ENCODE measurements at places on chromosomes 11 and 22.
A peak's percentile ranks its signal among the peaks of the same experiment; 100 is the strongest.

GRCh38 chr11:11441516-11441915, 88.5 kb upstream of the CSNK2A3 start:
- no peak for DNase-seq

DNA sequence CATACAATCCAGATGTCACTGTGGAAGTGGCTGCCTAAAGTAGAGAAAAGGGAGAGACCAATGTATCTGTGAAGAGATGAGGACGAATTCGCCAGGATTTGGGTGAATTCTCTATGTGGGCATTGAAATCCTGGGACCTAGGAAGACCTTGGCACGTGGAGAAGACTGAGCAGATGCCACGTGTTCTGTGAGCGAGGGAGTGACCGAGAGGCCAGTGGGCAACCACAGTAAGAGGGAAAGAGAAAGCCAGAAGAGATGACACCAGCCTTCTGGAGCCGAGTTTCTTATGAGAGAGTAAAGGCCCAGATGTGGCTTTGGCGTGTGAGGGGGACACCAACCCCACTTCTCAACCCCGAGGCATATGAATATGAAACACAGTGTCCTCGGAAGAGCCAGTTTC, 228.1 kb downstream of the BUD13 start:
- DNase-seq, result no peak

DNA sequence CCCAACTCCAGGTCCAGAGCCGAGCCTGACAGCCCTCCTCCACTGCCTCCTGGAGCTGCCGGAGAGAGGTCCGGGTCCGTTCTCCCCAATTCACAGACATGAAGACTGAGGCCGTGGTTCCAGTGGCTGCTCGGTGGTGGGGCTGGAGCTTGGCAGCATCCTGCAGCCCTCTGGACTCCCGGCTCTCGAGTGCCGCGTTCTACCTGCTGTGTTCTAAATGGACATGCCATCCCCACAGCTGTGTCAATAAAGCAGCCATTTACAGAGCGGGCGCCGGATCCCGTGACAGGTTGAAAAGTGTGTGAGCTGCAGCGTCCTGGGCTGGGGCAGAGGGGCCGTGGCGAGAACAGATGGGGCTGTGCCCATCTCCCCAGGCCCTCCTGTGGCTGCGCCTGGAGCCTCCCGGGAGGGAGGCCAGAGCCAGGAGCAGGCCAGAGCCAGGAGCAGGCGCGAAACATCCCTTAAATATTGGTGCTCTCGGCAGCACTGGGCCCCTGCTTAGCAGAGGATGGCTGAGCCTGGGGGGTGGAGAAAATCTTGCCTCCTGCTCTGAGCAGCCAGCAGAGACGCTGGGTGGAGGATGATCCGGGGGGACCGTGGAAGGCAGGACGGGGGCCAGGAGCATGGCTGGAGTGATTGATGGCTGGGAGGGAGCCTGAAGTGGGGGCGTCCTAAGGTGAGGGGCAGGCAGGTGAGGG, 46.2 kb downstream of the FLRT1 start:
- DNase-seq, result no peak

GRCh38 chr11:34464591-34465051, 25.9 kb downstream of the CAT start:
- no peak for DNase-seq

- no peak for DNase-seq
Measured at GRCh38 chr11:37141707-37142106, 543.7 kb upstream of the RAG2 start.

- no peak for DNase-seq
Measured at GRCh38 chr22:48021991-48022401, 1259.5 kb downstream of the TBC1D22A start.

DNA sequence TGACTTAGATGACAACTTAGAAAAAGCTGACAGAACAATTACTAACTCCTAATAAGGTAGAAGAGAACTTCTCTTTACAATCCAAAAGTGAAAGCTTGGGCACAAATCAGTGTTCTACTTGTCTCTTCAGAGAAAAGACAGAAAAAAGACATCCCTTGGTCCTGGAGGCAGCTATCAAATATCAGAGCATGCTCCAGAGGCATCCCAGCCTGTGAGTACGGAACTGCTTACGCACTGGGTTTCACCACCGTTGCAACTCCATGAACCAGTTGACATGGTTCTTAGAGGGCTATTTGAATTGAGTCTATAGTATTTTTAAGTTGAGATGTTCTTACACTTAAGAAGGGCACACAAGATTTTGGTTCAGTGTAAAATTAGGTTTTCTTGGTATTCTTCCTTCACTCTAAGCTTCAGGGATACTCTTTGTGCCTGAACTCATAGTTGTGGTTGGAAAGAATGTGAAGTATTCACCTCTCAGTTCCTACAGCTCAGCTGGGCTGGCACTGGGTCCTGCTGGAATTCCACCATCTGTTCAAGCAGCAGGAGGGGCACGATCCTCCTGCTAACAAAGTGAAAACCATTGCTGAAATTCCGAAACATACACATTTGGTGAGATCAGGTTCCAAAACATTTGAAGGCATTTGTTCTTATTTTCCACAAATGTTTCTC, 6.3 kb downstream of the AKIP1 start:
- DNase-seq, result no peak

GRCh38 chr11:83862033-83862432, 575.9 kb upstream of the CCDC90B start:
- no peak for DNase-seq

GRCh38 chr11:47478651-47479329, 29.9 kb upstream of the RAPSN start:
- no peak for DNase-seq

- no peak for DNase-seq
Measured at GRCh38 chr11:8223513-8223900, 40.2 kb downstream of the LMO1 start.

DNA sequence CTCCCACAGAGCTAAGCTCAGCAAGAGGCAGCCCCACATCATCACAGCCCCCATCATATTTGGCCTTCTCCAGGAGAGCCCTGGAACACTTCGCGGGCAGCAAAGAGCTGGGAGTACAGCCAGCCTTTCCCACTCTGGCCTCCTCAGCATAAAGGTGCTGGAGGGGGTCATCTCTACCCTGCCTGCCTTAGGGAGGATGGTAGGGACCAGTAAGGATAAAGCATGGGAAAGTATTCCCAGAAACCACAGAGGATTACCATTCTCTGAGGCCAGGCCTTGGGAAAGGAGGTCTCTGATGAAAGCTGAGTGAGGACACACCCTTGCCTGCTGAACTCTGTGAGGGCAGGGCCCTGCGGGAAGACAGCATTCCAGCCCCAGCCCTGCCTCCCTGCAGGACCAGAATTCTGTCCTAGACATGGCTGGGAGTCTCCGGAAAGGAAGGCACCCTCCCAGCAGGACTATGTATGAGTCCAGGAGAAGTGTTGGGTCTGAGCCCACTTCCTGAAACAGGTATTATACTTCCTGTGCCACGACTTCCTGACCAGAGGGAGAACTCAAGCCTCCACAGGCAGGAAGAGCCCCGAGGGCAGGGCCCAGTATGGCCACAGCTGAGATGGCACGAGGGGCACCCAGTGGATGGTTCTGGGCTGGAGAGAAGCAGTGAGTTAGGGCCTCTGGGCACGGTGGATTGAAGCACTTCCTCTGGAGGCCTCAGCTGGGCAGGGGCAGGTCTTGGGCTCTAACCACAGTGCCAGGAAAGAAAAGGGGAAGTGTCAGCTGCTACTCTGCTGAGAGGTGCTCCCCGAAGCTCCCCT, 12.9 kb upstream of the CASTOR1 start:
- DNase-seq, result peak; percentile 39

DNA sequence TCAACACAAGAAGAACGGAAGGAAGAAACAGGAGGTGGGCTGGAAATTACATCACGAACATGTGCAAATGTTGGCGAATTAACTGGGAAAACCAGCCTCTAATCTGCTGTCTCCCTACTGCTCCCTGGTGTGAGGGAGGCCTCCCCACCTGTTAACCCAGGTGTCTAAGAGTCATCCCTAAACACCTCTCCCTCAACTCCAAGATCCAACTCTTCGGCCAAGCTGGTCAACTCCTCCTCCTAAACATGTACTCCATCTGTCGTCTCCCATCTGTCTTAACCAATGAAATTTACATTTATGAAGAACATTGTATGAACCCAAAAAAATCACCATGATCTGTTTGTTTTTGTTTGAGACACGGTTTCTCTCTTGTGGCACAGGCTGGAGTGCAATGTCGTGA, 154.2 kb downstream of the LARGE1 start:
- no peak for DNase-seq

DNA sequence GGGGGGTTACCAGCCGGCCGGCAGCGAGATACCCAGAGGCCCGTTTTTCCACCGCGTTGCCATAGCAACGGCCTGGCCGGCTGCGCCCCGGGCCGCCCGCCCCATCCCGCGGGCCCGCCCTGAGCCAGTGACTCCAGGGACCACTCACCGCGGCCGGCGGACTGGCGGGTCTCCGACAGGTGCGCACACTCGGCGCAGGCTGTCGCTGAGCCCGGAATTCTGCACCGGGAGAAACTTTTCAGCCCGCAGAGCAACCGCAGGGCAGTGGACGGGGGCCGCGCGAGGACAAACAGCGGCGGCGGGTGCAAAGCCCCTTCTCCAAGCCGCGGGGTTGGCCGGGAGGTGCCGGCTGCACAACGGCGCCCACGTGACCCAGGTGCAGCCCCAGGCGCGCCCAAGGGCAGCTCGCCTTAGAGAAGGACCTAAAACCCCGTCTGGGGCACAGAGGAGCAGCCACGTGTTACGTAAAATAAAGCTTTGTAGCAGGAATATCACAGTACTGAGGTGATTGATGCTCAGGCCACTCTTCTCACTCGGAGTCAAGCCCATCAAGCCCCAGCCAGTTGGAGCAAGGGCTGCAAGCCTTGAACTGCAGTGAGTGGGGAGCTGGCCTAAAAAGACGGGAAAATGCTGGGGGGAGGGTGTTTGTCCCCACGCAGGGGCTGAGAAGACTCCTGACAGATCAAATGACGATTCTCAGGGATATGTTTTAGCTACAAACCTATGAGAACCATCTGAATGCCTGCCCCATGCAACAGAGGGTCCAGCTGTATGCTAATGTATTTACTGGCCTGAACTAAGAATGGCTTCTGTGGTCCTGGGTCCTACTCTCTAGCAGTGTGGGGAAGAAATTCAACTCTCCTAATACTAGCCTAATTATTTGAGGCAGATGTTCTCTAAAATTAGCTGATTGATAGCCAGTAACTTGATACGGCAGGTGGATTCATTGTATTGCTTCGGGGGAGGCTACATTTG, at the start of gene STK33:
STK33 (minus strand) TSS at position 294 of the 975 bp plus-strand sequence. CDS start 119,323 bp downstream, outside the sequence.
- no peak for DNase-seq

- DNase-seq, result no peak
Measured at GRCh38 chr11:23688835-23689234, 808.0 kb upstream of the LUZP2 start.

DNA sequence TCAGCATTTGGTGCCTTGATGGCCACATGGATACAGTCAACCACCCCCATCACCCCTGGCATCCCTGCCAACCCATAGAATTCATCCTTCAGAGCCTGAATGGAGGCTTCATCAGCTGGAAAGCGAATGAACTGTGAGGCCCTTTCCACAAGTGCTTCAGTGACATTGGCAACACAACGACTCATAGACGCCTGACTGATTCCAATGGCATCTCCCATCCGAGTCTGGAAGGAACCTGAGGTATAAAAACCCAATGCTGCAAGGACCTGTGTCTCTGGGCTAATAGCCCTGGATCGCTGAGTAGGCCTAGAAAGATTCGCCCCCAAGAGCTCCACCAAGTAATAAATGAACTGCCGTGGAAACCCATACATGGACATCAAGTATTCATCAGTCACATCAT, 1.3 kb downstream of the HARBI1 start:
- no peak for DNase-seq

DNA sequence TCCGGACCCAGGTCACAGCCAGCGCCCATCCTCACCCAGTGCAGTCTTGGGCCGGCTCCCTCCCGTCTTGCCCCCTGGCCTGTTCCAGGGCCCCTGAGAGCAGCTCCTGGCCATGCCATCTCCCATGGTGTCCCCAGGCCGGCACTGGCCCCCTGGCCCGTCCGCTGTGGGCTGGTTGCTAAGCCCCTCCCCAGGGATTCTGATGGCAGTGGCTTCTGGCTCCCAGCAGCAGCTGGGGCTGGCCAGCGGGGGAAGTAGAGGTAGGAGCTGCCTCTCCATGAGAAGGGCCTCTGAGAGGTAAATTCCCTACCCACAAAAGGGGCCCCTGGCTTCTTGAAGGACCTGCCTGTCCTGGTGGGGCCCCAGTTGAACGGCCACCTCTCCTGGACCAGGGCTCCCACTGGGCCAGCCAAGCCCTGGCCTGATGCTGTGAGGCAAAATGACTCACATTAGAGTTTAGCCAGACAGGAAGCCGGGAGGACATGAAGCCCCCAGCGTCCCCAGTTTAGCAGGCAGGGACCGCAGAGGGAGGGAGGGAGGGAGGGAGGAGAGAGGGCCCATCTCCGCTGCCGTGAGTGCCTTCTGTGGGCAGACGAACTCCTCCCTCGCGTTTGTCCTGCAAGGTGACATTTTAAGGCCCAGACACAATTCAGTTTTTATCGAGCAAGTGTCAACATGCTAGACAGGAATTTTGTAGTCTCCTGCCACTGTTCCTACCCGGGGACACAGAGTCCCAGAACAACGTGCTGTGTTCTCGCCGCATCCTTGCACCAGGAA, 32.9 kb upstream of the GAL start:
- no peak for DNase-seq

DNA sequence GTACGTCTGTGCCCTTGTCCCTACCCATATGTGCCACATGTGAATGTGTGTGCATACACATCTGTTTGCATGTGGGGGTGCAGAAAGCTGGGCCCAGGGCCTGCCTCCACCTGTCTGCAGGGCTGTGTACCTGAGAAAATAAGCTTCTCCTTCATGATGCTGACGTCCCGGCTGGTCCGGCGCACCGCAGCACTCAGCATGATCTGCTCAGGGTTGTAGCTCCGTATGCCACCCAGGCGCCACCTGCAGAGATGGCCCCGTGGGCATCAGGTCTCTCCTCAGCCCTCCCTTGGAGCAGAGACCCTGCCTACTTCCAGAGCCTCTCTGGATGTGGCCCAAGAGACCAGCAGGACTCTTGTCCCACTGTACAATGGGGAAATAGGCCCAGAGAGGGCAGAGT, 3.8 kb upstream of the KLHL35 start:
- DNase-seq, result no peak

All from hypothalamus (tissue), 51 donors.